ENCODE measurements at places on chromosomes 11 and 22. TPM values are rescaled to one million over a fixed set of nuclear protein-coding genes. Genes with fewer than 3 reads are reported as not detected.
A peak's percentile ranks its signal among the peaks of the same experiment; 100 is the strongest.

DNA sequence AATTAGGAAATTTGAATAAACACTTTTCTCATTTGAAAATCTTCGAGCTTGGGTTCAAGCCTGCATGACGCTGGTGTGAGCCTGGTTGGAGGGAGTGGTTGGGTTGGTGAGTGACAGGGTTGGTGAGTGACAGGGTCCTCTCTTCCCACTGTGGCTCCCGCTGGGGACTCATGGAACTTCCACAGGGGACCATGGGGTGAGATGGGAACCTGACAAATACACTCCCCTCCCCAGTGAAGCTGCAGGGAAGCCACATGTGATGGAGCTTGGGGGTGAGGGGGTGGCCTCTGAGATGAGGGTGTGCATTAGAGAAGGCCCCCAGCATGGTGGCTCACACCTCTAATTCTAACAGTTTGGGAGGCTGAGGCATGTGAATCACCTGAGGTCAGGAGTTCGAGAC is 66.8 kb downstream of the RTL6 start:
- no peak for DNase-seq

DNA sequence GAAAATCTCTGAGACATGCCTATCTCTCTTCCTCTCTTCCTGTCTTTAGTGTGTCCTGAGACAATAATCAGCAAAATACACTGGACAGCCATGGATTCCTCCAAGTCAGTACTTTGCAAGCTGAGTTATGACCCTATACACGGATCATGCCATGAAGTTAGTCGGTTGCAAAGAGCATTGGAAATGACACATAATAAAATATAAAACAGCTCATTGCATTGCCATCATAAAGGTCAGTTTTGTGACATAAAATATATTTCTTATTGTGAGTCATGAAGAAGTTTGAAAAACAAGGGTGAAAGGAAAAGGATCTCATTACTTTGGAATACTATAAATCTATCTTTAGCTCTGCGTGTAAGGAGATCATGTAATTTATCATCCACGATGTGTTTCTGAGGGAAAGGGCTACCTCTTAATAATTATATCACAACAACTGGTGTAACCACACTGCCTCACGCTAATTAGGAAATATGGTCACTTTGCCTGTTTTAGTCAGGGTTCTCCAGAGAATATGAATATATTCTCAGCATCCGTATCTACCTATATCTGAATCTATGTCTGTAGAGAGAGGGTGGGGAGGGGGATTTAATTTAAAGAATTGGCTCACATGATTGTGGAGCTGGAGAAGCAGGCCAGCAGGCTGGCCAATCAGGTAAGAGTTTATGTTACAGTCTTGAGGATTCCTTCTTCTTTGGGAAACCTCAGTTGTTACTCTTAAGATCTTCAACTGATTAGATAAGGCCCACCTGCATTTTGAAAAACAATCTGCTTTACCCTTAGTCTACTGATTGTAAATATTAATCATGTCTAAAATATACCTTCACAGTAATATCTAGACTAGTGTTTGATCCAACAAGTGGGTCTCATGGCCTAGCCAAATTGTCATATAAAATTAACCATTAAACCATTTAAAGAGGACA is 198.8 kb downstream of the FAT3 start:
- no peak for DNase-seq

GRCh38 chr22:46661221-46661851 is 41.1 kb downstream of the GRAMD4 start:
- peak; percentile 71 for DNase-seq

GRCh38 chr11:19060629-19061028 is at the start of gene MRGPRX2:
Gene MRGPRX2 (minus strand): TSS chr11:19060717. CDS start chr11:19056402, 4,315 bp downstream.
- no peak for DNase-seq

- no peak for DNase-seq
Observed at GRCh38 chr11:68033708-68034045, 3.2 kb downstream of the NDUFS8 start.

The MOB2 gene
- 36.4 TPM for total RNA-seq

All from lung microvascular endothelial cell (primary cell).